CD4-positive, alpha-beta T cell treated with Interleukin-17A for 4 hours (primary cell): ENCODE measurements at places on chromosomes 16 and 17.
A peak's percentile ranks its signal among the peaks of the same experiment; 100 is the strongest.

GRCh38 chr16:1102921-1103635 lies 7.0 kb upstream of the C1QTNF8 start:
- DNase-seq, result peak; percentile 78

DNA sequence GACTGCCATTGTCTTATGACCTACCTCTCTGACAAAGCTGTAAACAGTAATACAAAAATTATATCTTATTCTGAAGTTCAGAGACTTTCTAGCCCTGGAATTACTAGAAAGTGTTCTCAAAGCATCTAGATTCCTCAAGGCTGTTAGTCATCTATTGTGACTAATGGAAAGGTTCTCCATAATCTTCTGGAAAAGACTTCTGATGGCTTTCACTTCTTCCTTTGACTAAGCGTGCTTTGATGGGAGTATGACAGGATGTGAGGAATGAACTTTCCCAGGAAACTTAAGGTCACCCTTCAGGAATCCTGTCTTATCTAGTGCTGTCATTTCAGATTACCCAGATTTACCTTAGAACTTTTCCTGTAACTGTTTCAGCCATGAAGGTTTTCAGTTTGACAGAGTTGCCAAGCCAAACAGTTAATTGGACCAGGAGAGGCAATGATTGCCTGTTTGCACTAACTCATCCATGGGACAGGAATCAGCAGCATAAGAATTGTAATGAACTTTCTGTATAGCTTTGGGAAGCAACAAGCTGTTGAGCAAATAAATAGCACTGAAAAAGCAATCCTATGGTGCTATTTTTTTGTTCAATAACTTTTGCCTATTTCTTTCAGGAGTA lies 43.5 kb downstream of the AP2B1 start:
- DNase-seq, result no peak

- DNase-seq, result no peak
Measured at GRCh38 chr16:51267681-51268080, 116.6 kb upstream of the SALL1 start.

- no peak for DNase-seq
Measured at GRCh38 chr17:39937447-39937846, 9.9 kb downstream of the LRRC3C start.

- DNase-seq, result no peak
Measured at GRCh38 chr16:84528322-84528721, 23.9 kb upstream of the MEAK7 start.

DNA sequence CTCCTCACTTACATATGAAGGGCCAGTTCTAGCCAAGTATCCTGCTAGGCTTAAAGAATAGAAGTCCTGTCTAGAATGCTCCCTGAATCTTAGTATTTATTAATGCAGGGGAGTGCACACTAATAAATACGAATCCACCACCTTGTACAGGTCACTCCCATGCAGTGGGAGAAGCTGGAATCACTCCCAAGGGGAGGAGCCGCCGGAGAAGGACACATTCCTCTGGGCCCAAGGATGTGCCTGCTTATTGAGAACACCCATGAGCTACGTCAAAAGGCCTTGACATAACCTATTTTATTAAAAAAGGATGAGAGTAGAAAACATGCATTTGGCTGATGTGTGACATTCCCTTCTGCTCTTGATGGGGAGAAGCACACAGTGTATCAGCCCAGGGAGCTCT lies 223.5 kb downstream of the SPECC1 start:
- no peak for DNase-seq

DNA sequence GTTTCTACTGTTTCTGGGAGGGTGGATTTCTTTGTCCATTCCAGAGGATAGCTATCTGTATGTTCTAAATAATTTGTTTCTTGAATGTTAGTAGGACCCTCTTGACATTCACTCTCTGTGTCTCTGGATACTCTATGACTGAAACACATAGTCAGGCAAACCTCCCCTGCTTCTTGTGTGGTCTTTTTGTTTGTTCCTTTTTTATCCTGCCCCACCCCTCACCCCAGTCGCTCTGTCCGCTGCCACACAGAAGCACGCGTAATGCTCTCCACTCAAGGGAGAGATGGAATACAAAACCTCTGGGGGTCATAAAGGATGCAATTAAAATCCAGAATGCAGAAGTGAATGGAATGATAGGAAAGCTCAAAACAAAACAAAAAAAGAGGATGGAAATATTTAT lies 253.1 kb downstream of the RBFOX1 start:
- no peak for DNase-seq

DNA sequence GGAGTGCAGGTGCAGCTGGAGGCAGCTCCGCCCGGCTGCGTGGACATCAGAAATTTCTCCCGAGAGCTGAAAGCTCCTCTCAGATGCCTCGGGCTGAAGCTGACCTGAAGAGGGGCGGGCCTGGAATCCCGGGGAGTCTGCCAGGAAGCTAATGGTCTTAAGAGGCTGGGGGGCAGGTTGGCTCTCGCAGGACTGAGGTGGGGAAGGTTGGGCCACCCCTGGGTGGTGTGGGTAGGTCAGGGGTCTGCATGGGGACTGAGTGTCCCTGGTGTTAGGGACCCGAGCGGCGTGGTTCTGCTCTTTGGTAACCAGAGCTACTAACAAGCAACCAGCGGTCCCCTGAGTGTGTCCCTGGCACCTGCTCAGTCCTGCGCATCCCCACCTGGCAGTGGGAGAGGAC lies 3.5 kb downstream of the CHMP6 start:
- DNase-seq, result no peak

GRCh38 chr16:30843501-30843900 lies 50.4 kb downstream of the BCL7C start:
- DNase-seq, result no peak

GRCh38 chr17:32672711-32673110 lies 185.9 kb downstream of the CDK5R1 start:
- DNase-seq, result no peak

GRCh38 chr16:1770328-1771187 lies 785 bp downstream of the NME3 start:
- DNase-seq, result peak; percentile 55

DNA sequence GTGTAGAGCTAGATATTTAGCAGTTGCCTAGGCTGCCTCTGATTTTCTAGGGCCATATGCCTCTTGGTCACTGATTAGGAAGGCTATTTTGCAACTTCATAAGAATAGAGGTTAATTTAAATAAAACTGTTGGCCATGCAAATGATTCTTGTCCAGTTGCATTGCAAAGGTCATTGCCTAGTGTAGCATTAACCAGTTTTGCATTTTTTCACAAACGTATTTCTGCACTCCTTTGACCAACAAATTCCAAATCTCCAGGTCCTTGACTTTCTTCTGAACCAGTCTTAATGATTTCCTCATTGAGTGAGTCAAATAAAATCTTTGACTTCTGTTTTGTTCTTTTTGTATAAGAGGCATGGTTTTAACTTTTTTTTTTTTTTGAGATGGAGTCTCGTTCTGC lies 33.5 kb downstream of the ERCC4 start:
- no peak for DNase-seq

- no peak for DNase-seq
Measured at GRCh38 chr17:77380395-77381184, 239.8 kb downstream of the SEC14L1 start.

GRCh38 chr17:50479522-50480141 lies 972 bp downstream of the RSAD1 start:
- peak; percentile 75 for DNase-seq

DNA sequence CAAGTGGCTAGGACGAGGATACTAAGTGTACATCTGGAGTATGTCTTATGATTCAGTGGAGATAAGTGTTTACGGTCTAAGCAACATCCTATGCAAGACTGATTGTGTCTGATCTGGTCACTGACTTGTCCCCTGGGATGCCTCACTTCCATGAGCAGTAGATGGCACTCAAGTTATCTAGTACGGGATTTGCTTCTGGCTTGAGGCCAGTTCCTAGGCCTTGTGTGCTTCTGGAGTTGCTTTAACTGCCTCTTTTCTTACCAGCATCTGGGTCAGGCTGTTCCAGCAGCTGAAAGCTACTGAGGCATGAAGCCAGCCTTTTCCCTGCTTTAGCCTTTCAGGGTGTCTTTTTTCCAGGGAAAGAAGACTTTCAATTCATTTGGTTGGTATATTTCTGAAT lies 23.0 kb downstream of the SUPT6H start:
- no peak for DNase-seq

DNA sequence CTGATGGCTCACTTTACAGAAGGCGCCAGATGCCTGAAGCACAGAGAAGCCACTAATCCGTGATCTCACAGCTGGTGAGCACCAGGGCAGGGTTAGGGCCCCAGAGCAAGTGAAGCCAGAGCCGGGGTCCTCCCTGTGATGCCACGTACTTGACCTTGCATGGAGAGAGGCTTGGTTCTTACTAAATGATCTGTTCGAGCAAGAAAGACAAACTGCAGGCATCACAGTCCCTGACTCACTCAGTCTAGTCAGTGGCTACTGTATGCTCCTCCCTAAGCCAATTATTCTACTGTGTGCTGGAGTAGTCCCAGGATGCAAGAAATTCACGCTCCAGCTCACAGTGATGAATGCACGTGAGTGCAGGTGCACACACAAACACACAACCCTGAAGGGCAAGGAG lies 55.4 kb downstream of the SDK2 start:
- DNase-seq, result no peak

DNA sequence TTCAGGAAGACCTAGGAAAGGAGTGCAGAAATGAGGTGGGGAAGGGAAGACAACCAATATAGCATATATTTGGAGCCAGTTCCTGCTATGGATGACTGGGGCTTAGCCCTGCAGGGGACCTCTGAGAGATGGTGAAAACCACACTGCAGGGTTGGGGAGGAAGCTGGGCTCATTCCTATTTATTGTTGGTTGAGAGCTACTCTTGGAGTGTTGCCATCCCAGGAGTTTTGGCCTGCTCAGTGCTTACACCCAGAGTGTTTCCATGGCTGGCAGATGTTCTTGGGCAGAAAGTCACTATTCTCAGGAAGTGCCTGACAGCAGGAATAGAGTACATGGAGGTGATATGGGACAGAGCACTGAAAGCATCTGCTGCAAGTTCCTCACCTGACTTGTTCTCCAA lies 145.8 kb downstream of the SPACA3 start:
- no peak for DNase-seq

- DNase-seq, result no peak
Measured at GRCh38 chr16:69411064-69411985, 13.1 kb upstream of the CYB5B start.
